Hematopoietic multipotent progenitor cell treated with erythropoietin and hydrocortisone succinate and interleukin-3 and kit ligand, for 17 days (in vitro differentiated cells): ENCODE measurements at places on chromosomes 5 and 9.

DNA sequence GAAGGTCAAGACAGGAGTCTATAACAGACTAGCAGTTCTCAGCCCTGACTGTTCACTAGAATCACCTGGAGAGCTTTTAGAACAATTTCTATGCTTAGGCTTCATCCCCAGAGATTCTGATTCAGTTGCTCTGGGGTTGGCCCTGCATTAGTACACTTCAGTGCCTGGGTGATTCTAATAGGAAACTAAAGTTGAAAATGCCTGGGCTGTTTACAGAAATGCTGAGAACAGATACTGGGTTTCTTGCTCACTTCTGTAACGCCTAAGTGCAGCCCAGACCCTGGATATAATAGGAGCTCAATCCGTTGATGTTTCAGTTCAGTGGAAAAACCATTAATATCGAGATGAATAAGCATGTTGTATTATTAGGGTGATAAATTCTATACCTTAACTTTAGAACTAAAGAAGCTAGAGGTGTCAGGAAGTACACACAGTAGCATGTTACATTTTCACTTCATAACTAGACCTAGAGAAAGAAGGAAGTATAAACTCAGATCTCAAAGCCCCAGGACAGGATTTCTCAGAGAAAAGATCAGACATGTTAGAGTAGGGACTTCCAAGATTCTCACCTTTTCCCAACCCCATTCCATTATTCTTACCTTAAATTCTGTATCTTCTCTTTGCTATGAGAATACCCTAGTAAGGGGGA lies 20.4 kb downstream of the HAVCR2 start:
- DNase-seq, result no peak

- DNase-seq, result no peak
These were observed 36.0 kb downstream of the BNIP1 start for GRCh38 chr5:173180331-173180730.

DNA sequence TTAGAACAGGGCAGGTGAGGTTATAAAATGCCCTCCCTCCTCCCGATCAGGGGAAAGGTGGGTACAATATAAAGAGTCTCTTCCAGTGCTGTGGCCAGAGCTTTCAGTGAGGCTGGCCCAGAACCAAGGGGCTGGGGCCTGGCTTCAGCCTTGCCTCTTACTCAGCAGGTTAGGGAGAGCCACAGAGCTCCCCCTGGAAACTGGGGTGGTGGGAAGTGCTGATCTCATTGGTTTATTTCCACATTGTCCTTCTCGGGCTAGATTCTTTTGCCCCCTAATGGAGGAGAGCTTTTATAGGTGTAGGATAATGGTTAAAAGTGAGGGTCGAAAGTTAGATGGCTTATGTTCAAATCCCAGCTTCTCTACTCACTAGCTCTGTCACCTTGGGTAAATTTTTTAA lies 186.7 kb upstream of the TBC1D2 start:
- no peak for DNase-seq

GRCh38 chr9:3656224-3656623 lies 130.4 kb upstream of the RFX3 start:
- no peak for DNase-seq

DNA sequence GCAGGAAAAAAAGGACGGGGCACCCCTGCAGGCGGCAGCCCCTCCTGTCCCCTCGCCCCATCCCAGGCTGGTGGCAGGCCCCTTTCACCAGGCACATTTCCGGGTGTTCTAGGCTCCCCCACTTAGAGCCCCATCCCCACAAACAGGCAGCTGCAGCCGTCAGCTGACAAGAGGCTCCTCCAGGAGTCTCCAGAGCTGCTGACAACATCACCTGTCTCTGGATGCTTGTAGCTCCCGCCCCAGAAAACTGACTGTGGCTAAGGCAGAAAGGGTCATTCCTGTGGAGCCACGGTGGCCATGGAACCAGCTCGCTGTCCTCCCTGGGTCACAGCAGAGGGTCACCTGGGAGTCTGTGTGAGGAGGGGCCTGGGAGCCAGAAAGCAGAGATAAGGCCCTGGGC lies 50.9 kb downstream of the HMCN2 start:
- DNase-seq, result no peak

GRCh38 chr5:94691291-94691690 lies 72.8 kb downstream of the SLF1 start:
- DNase-seq, result no peak

- no peak for DNase-seq
These were observed 52.2 kb downstream of the MAP1B start for GRCh38 chr5:72159501-72159911.

GRCh38 chr5:177253252-177253651 lies 50.3 kb downstream of the RAB24 start:
- DNase-seq, result no peak

DNA sequence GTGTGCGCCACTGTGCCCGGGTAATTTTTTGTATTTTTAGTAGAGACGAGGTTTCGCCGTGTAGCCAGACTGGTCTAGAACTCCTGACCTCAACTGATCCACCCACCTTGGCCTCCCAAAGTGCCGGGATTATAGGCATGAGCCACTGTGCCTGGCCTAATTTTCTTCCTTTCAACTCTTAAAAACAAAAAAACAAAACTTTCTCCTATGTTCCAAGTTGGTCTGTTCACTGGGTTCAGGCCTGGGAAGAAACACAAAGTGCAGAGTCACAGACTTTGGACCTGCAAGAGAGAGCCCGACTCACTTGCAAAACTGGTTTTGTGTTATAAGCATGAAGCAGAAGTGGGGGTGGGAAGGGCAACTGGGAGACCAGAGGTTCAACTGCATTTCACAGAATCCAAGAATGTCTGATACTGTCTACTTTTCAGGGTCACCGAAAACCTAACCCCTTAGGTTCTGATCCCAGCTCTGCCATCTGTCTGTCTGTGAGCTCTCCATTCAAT lies 5.2 kb upstream of the HDHD3 start:
- no peak for DNase-seq
